ENCODE measurements at places on chromosomes 5 and 9.
A peak's percentile ranks its signal among the peaks of the same experiment; 100 is the strongest.

GRCh38 chr9:130693101-130693425, 517 bp upstream of the EXOSC2 start:
- no peak for DNase-seq

GRCh38 chr9:94916956-94917355, 190.5 kb downstream of the AOPEP start:
- no peak for DNase-seq

- DNase-seq = no peak
Observed at GRCh38 chr5:38208782-38209378, 49.5 kb upstream of the EGFLAM start.

DNA sequence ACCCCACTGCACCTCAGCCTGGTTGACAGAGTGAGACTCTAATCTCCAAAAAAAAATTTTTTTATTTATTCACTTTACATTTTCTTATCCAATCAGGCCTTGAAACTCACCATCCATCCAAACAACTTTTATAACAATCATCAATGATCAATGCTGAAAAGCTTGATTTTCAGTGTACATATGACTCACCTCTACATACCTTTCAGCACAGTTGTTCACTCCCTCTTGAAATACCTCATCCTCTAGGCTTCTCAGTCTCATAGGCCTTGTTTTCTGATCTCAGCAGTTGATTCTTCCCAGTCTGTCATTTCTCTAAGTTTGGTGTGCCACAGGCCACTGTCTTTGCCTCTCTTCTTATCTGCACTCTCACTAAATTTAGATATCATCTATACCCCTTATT, 36.2 kb downstream of the GRIN3A start:
- no peak for DNase-seq

DNA sequence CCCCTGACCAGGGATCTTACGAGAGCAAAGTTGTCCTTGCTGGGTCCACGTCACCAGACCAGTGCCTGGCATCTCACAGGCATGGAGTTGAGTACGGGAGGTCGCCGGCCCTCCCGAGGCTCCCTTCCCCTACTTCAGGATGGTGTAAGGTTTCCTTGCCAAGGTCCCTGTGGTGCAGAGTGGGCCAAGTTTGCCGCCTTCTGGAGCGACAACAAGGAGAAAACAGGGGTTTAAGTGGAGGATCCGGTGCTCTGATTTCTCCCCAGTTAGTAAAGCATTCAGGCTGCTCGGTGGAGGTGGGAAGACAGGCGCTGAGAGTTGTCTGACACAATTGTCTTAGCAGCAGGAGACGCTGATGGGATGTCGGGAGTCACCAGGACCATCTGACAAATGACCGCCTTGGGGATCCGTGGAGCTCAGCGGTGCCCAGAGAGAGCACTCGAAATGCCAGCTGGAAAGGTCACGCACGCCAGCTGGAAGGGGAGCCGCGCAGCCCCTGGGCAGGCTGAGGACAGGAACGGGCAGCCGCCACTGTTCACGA, 37.3 kb downstream of the ADAMTS2 start:
- DNase-seq = no peak

DNA sequence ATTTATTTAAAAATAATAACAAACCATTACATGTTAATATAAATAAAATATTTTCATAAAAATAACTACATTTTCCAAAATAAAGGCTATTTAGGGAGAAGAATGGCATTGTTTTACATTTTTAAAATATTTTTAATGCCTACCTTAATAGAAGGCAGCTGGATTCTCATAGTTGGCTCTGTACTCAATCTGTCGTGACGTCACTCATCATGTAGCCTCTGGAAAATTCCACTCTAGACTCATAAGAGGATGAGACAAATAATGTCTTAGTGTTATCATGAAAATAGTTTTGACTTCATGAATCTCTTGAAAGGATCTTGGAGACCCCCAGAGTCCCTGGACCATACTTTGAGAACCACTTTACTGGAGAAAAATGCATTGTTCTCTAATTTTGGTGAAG, 93.1 kb downstream of the NXNL2 start:
- no peak for DNase-seq

DNA sequence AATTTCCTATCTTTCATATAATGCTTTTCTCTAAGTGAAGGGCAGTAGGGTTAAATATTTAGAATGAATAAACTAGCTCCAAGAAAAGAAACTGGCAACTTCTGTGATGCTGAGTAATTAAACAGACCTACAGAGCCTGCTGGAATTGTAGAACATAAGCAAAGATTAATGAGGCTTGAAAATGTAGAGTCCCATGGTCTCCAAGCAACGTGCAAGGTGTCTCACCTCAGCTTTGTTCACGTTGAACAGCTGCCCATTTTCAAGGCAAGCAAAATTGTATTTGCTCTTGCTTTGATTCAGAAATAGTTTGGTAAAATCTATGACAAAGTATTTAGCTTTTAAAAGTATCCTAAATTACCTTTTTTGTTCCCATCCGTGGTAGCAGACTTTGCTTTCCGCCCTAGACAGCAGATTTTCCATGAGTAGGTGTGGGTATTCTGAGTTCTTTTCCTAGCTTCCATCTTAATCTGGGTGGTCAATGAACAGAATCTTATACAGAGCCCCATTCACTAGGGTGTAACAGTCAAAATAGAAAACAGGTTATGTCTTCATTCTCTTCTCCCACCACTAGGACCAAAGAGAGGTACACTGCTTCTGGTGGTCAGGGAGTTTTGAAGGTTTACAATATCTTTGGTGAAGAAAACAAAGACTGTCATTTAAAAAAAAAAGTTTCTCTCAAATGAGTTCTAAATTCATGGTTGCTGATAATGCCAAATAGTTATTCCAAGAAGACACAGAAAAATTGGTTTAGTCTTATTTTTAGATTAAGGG, 52.1 kb upstream of the TYRP1 start:
- no peak for DNase-seq

GRCh38 chr9:100700689-100701318, 122.9 kb downstream of the CAVIN4 start:
- no peak for DNase-seq

- DNase-seq = peak; percentile 49
Observed at GRCh38 chr5:83721953-83722901, 1.6 kb upstream of the HAPLN1 start.

- DNase-seq = no peak
Observed at GRCh38 chr5:26192486-26192885, 845.9 kb downstream of the CDH9 start.

GRCh38 chr9:18371621-18372020, 102.3 kb upstream of the ADAMTSL1 start:
- no peak for DNase-seq

DNA sequence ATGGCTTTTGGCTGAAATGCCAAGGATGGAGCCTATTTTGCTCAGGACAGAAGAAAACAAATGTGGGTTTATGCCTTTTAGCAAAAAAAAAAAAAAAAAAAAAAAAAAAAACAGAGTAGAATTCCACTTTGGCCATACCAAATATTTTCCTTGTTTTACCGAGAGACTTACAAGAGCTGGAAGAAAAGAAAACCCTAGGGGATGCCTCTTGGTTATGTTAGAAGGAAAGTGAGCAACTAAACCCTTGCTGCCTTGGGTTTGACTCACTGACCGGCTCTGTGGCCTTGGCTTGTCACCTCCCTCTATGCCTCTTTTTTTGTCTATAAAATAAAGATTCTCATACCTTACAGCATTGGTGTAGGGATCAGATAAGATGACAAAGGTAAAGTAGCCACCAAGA, 69.6 kb upstream of the ABCA1 start:
- DNase-seq = no peak

GRCh38 chr9:30575218-30575617, 1809.2 kb upstream of the ACO1 start:
- DNase-seq = no peak

DNA sequence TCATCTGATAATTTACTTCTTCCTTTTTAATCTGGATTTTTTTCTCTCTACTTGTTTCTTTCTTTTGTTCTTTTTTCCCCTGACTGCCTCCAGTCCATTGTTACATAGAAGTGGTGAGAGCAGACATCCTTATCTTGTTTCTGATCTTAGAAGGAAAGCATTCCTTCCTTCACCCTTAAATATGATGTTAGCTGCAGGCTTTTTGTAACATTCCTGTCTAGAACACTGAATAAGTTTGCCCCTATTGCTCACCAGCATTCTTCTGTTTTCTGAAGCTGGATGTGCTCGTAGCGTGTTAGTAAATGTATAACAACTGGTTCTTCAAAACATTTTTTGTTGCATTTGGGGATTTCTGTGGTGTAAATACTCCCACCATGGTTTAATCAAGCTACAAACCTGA, 136.7 kb upstream of the NFIL3 start:
- DNase-seq = no peak

- no peak for DNase-seq
Observed at GRCh38 chr5:6484446-6484845, 35.8 kb downstream of the UBE2QL1 start.

- peak; percentile 51 for DNase-seq
Observed at GRCh38 chr9:113580041-113580953, 116.8 kb downstream of the RGS3 start.

GRCh38 chr5:146799231-146799630, 79.3 kb downstream of the PPP2R2B start:
- no peak for DNase-seq

DNA sequence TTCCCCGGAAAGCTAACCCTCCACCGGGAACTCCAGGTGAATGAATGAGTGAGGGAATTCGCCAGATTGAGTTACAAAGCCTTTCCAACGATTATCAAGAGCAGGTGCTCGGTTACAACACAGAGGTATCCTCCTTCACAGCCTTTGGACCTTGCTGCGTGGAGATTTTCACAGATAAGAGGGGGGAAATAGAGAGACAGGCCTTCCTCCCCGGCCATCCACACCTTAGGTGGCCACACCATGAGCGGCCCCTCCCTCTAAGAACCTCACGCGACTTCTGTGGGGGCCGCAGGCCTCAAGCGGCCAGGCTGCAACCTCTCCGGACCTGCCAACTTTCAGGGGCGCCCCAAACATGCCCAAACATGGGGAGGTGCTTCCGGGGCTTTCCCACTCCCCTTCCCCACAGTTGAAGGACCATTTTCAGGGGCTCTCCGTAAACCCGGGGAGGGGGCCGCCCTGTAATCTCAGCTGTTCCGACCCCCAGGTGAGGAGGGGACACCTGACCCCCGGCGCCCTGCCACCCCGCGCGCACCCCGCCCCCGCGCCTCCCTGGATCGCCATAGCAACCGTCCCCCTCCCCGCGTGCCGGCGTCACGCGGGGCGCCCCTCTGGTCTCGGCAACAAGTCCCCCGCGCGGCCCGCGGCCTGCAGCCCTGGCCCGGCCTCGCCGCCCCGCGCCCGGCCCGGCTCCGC, 603 bp downstream of the DENND1A start:
- DNase-seq = peak; percentile 66

DNA sequence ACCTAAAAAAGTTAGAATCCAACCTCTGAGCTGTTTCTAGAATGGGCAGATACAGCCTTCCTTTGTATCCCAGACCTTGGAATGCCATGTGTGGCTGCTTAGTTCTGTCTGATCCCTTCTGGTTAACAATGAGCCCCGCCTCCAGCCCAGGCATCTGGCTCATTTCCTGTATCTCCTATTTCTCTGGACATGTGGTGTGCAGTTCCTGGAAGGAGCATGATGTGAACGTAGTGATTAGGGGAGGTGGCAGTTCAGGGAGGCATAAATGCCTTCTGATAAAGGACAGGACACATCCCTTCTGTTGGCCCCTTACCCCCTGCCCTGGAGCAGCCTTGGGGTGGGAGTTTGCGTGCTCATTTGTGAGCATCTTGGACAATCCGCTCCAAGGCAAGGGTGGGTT, 243.0 kb downstream of the ZSWIM6 start:
- DNase-seq = no peak

DNA sequence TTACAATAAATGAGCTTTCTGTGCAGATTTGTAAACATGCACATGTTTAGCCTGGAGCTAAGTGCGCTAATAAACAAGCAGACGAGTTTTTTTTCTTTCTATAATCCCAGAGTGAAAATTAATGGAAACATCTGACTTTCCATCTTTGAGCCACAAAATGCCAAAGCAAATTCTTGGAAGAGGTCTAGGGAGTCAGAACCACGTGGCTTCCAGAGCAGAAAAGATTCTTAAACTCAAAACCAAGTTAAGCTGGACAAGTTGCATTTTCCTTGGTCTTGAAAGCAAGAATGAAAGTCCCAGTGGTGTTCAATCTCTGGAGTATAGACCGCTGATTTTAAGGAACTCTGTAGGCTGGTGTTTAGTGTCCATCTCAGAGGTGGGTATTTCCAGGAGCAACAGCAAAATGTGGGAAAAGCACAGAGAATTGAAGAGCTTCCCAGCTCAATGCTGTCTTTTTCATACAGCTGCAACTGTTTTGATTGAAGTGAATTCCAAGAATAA, 71.4 kb downstream of the MYO10 start:
- no peak for DNase-seq

All from anterior cingulate cortex (tissue), 58 donors.